ENCODE measurements at places on chromosomes 2 and 18. TPM values are rescaled to one million over a fixed set of nuclear protein-coding genes. Genes with fewer than 3 reads are reported as not detected.

Gene EIF2AK3
- total RNA-seq, result 23.8 TPM

Gene HOXD13
- not detected for total RNA-seq

Gene ADAM23
- 6.4 TPM for total RNA-seq

DNA sequence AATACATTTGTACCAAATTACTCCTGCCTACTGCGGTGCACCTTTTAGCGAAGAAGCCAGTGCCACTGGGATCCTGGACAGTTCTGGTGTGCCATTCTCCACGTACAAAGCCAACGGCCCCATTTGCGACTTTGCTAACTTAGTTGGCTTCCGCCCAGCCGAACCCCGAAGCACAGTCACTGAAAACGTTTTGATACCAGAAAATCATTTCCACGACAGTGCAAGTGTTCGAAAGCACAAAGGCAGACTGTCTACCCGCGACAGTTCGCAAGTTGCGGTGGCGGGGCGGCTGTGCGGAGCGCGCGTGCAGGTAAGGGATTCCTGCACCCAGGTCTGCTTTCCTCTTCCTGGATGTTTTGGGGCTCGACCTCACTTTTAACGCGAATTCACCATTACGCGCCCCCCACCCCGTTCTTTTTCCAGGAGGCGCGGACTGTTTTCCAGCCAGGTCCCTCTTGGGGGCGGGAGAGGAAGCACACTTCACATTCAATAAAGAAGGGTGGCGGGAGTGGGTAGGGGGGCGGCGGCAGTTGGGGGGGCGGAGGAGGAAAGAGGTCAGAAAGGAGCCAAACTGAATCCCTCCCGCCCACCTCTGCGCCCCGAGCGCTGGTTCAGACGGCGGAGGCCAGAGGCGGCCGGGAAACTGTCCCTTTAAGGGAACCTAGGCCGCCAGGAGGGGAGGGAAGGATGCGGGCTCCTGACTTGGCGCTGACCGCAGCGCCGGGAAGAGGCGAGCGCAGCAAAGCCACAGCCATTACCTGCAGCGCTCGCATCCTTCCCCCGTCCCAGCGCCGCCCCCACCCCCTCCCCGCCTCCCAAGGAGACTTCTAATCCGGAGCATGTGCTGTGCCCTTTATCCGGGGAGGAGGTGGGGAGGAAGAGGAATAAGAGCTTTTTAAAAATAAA lies 107.4 kb upstream of the KCTD1 start:
- H3K4me3 ChIP-seq, result peak overlapping the region; percentile 89
- no peak for DNase-seq
- no peaks in the 10 kb centered on the region for H3K27me3 ChIP-seq
- H3K27ac ChIP-seq, result peak overlapping the region; percentile 76
- H3K36me3 ChIP-seq, result no peaks in the 10 kb centered on the region

DNA sequence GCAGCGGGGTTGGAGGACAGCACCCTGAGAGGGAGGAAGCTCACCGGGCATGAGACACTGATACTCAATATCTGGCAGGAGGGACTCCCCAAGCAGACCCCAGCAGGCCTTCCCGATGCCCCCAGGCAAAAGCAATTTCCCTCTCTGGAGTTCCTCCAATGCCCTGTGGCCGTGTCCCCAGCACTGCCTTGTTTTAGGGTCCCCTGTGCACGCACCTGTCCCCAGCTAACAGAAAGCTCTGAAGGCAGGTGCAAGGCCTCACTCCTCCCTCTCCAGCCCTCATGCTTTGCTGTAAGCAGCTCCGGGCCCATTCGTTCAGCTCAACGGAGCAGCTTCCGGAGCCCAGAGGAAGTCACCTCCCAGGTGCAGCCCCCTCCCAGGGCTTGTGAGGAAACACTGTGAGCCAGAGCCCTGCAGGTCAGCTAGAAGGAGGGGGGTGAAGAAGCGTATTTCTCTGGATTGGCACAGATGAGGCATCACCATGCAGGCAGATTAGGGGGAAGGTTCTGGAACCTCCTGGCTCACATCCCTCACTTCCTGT lies 50.3 kb upstream of the ID2 start:
- no peak for DNase-seq
- H3K36me3 ChIP-seq, result no peaks in the 10 kb centered on the region
- no peak overlapping the region for H3K4me3 ChIP-seq
- H3K27ac ChIP-seq, result no peak overlapping the region
- no peaks in the 10 kb centered on the region for H3K4me1 ChIP-seq

DNA sequence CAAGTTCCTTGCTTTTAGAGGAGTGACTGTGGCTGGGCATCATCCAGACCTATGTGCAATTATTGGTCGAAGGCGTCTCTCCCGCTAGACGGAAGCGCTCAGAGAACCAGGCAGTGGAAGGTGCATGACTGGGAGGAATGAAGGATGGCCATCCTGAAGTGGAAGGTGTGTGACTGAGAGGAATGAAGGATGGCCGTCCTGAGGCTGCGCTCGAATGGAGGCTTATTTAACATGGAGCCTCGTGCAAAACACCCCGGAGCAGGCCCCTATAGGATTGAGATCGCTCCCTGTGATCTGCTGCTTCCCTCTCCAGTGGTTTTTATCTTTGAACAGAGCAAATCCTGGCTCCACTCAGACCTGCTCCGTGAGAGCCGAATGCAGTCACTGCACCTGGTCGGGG lies 140.2 kb upstream of the ID2 start:
- H3K4me1 ChIP-seq, result peaks cover 15% of the 10 kb centered on the region
- no peaks in the 10 kb centered on the region for H3K27me3 ChIP-seq
- no peak overlapping the region for H3K27ac ChIP-seq
- H3K4me3 ChIP-seq, result no peak overlapping the region

- H3K36me3 ChIP-seq, result peaks cover 3% of the 10 kb centered on the region
- no peak for DNase-seq
- H3K4me3 ChIP-seq, result no peak overlapping the region
- H3K4me1 ChIP-seq, result no peaks in the 10 kb centered on the region
- H3K27me3 ChIP-seq, result no peaks in the 10 kb centered on the region
Observed at GRCh38 chr2:42708179-42708578, 55.8 kb downstream of the OXER1 start.

Measured in thoracic aorta (tissue), 2 donors.